ENCODE measurements at places on chromosomes 12 and 14. TPM values are rescaled to one million over a fixed set of nuclear protein-coding genes. Genes with fewer than 3 reads are reported as not detected.
A peak's percentile ranks its signal among the peaks of the same experiment; 100 is the strongest.

DNA sequence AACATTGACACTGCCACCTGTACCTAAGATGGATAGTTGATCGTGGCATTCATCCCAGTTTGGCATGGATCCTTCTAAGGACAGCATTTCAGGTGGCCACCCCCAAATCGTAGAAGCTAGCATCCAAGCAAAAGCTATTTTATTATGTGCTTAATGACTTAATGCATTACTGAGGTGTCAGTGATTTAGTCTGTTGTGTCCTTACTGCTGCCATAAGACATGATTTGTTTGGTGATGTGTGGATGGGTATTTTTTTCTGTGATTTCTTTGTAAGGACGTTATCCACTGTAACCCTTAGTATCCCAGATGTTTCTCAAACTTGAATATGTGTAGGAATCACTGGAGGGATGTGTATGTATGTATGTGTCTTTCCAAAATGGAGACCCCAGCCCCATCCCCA lies 81.2 kb upstream of the EVL start:
- no peak for DNase-seq

DNA sequence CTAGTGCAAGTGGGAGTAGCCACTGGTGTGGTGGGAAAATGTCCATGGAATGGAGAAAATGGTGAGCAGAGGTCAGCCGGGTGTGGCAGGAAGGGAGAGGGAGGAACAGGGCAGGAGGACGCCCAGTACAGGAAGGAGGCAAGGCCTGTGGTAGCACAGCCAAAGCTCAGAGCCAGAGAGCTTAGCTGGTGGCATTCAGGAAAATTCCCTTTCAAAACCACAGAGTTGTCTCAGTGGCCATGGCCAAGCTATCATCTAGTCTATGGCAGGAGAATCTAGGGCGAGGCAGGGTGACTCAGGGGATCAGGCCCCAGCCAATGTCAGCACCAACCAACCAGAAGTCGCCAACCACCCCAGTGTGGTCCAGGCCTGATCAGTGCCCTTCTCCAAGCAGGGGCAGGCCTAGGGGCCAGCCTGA lies 67.7 kb upstream of the DDX11 start:
- peak; percentile 78 for DNase-seq

DNA sequence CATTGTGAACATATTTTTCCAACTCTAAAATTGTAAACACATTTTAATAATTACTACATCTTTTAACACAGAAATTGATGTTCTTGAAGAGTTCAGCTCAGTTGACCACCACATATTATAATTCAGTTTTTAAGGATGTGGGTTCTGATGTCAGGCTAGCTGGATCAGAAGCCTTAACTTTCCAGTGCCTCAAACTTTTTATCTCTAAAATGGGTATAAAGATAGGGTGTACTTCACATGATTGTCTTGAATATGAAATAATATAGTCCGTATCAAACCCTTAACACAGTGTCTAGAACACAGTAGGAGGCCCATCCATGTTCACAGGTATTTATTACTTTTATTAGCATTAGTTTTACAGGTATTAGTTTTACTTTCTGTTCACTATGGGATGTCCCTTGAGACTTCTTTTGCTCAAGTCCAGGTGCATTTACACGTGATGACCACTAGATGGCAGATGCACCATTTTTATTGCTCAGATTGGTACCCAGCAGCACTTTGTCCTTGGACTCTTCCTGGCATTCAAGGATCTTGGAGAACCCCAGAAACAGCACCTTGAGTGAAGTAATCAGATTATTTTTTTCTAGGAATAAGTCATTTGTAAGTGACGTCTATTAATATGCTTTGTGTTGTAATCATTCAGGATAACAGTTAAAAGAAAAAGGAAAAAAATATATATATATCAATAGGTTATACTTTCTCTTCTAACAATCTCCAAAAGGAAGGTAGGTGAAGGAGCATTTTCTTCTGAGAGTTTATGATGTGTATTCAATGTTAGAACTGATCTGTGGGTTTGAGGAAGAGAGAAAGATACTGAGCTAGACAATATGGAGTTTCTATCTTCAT lies 580.2 kb downstream of the ETNK1 start:
- DNase-seq: peak; percentile 37

The LRRC10 gene
- not detected for total RNA-seq

The HAL gene
- total RNA-seq: 0.51 TPM

The CKB gene
- total RNA-seq: 8.7 TPM
